Activated B cell treated with CpG ODN at 0.5 μM for 24 hours (primary cell): ENCODE measurements at places on chromosomes 13 and 19. TPM values are rescaled to one million over a fixed set of nuclear protein-coding genes. Genes with fewer than 3 reads are reported as not detected.

PEG3 gene
- total RNA-seq = not detected in 2 replicates

ZNF726 gene
- total RNA-seq = 8.2 and 9.4 TPM in 2 replicates

NPAS1 gene
- 0.40 and 1.3 TPM in 2 replicates for total RNA-seq

LACC1 gene
- total RNA-seq = 4.9 and 5.5 TPM in 2 replicates

PSG7 gene
- not detected in 2 replicates for total RNA-seq

OR7D2 gene
- total RNA-seq = not detected in 2 replicates
